ENCODE measurements at places on chromosomes 4 and X. TPM values are rescaled to one million over a fixed set of nuclear protein-coding genes. Genes with fewer than 3 reads are reported as not detected.

The PRDM5 gene
- 2.6 TPM for polyA plus RNA-seq

DNA sequence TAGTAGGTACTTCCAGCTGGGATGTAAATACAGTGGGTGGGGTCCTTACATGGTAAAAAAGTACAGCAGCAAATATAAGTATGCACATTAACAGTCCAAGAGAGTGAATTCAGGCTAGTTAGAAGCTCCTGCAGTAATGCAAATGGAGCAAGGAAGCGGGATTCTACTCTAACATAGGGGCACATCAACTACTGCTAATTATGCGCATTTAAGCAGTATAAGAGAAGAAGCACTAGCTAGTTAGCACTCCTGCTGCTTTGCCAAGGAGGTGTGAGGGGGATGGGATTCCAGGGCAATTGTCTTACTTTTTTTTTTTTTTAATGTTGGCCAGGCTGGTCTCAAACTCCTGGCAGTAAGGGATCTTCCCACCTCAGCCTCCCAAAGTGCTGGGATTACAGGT is 284.1 kb downstream of the CHIC1 start:
- DNase-seq, result no peak

DNA sequence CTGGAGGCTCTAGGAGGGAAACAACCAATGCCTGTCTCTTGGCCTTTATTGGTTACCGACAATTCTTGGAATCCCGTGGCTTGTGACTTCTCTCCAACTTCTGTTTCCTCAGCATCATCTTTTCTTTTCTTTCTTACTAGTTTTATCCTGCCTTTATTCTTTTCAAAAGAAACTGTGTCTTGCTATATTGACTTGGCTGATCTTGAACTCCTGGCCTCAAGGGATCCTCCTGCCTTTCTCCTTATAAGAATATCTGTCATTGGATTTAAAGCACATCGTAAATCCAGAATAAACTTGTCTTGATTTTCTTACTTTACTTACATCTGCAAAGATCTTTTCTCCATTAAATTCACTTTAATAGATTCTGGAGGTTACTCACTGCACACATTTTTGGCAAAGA is 49.9 kb upstream of the UGT2B10 start:
- DNase-seq, result no peak

GRCh38 chr4:38821739-38822138 is 17.1 kb upstream of the TLR1 start:
- no peak for DNase-seq

The TBC1D25 gene
- polyA plus RNA-seq, result 6.0 TPM

The CT83 gene
- not detected for polyA plus RNA-seq

The FGG gene
- 1.8 TPM for polyA plus RNA-seq

The LINC00632 gene
- 0.67 TPM for polyA plus RNA-seq

DNA sequence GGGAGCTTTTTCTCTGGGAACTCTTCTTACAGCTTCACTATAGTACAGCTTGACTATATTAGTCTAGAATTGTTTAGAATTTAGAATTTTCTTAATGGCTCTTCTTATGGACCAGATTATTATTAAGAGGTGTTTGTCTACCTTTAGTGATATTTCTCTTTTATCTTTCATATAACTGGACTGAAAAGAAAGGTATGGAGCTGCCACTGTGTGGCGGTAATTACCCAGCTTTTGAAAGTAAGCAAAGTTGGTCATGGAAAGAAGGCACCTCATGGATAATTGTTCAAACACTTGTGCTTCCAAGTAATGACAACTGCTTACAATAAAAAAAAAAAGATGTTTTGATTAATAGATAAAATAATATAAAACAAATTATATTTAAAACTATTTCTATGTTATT is 1112.5 kb downstream of the TECRL start:
- DNase-seq, result peak; percentile 13

The ARHGAP36 gene
- polyA plus RNA-seq, result not detected

- no peak for DNase-seq
These were observed 103.4 kb downstream of the QRFPR start for GRCh38 chr4:121277194-121278105.

The GAB1 gene
- 3.6 TPM for polyA plus RNA-seq

DNA sequence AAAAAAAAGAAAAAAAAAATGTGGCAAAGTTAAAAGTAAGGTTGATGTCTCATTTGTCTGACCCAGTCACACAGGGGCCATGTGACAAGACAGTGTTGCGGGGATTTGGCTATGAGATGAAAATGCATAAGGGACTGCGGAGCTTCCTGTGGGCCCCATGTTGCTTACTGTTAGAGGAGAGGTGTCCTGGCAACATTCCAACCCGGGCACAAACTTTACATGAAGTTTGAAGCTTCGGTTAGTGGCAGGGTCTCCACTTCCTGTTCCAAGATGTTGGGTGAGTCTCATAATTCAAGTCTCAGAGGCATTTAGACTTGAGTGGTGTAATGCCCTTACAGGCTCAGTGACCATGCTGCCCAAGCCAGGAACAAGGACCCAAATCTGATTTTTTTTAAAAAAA is 111.3 kb downstream of the MAML3 start:
- DNase-seq, result no peak

The CYLC1 gene
- polyA plus RNA-seq, result not detected

The GYPB gene
- not detected for polyA plus RNA-seq
